NB4 (cell line): ENCODE measurements at places on chromosomes 2 and 18.

DNA sequence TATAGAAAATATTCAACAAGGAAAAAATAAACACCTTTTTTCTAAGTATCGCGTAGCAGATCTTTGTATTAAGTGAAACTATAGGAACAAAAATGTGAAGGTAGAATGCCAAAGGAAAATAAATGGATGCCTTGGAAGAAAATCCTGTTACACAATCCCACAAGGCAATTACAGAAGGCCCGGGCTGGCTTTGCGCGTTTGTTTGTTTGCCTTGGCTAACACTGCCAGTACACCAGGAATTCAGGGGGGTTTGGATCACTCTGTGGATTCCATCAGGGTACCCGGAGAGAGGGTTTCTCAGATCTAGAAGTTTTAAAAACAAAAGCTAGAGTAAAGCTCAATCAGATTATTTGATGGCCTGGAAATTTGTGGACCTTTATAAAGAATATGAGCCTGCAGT lies 478.3 kb downstream of the FBXO15 start:
- DNase-seq: no peak

DNA sequence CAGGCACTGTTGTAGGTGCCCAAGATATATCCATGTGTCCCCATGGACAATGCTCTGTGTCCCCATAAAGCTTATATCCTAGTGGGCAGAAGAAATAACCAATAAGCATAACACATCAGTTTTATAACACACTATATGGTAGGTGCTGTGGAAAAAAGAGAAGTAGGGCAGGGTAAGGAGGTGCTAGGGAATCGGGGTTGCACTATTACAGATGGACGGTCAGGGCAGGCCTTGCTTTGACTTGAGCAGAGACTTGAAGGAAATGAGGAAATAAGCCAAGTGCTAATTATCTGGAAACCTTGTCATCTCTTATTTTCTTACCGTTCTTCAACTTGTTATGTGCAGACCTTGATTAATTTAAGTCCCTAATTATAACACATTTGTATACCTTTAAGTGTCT lies 82.0 kb downstream of the PHLPP1 start:
- no peak for DNase-seq

GRCh38 chr2:174059178-174059883 lies 94.2 kb upstream of the SP3 start:
- DNase-seq: peak; percentile 32

DNA sequence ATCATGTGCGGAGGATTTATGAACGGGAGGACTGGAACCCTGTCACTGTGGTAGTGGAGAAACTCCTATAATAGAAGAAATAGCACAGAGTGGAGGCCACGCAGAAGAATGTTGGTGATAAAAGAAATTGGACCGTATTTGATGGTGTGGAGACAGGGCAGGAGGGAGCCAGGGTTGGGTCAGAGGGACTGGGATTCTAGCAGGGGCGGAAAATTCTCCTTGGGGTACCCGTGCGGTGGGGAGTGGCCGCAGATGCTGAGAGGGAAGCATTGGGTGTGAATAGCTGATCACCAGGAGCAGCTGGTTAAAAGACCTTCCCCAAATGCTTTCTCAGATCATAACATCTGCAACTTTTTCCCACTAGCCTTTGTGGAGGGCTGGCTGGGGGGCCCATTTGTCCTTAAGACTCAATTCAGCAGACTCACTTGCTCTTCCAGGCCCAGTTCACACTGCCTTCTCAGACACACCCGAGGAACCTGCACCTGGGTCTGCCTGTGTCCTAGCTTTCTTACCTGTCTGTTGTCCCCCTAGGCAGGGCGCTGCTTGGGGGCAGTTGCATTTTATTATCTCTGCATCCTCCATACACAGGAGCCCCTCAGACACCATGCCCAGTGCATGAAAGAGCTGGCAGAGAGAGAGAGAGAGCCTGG lies 7.1 kb downstream of the SH3BP4 start:
- no peak for DNase-seq

- no peak for DNase-seq
Measured at GRCh38 chr2:209937893-209938292, 64.5 kb upstream of the RPE start.
